Panc1 (cell line): ENCODE measurements at places on chromosomes 3 and 15. TPM values are rescaled to one million over a fixed set of nuclear protein-coding genes. Genes with fewer than 3 reads are reported as not detected.

The GNAT1 gene
- total RNA-seq: not detected

The GABRR3 gene
- total RNA-seq: not detected

The SYNPR gene
- not detected for total RNA-seq

The TEX55 gene
- total RNA-seq: not detected

The BSN gene
- 0.87 TPM for total RNA-seq

The CPN2 gene
- total RNA-seq: 0.08 TPM

The XCR1 gene
- not detected for total RNA-seq

The COL6A5 gene
- total RNA-seq: not detected

The VIPR1 gene
- total RNA-seq: 0.41 TPM

The CLSTN2 gene
- total RNA-seq: 0.03 TPM

The ZNF502 gene
- total RNA-seq: not detected

The GP5 gene
- total RNA-seq: 0.05 TPM

The CLEC3B gene
- total RNA-seq: not detected

The DNAJC19 gene
- total RNA-seq: 56.8 TPM

The B2M gene
- total RNA-seq: 914 TPM

The DAZL gene
- not detected for total RNA-seq

The FHIT gene
- 2.2 TPM for total RNA-seq

The ACTC1 gene
- total RNA-seq: not detected

The SYNM gene
- total RNA-seq: 38.9 TPM

The TFRC gene
- total RNA-seq: 604 TPM

The MFSD1 gene
- total RNA-seq: 50.7 TPM

The EPHB3 gene
- 6.0 TPM for total RNA-seq

The FURIN gene
- total RNA-seq: 62.0 TPM

The CHRNA3 gene
- total RNA-seq: 0.31 TPM

The ACAN gene
- total RNA-seq: 0.03 TPM

The ARHGAP31 gene
- total RNA-seq: 7.6 TPM

The GPR62 gene
- total RNA-seq: not detected
